NCI-H1105 (cell line): ENCODE measurements at places on chromosomes 2 and 18.
A peak's percentile ranks its signal among the peaks of the same experiment; 100 is the strongest.

GRCh38 chr2:206531996-206532543, 88.7 kb downstream of the ADAM23 start:
- no peak for DNase-seq

GRCh38 chr2:237141571-237142051, 55.9 kb downstream of the COPS8 start:
- DNase-seq, result no peak

- no peak for DNase-seq
Observed at GRCh38 chr18:59144483-59144882, 4.8 kb downstream of the SEC11C start.

DNA sequence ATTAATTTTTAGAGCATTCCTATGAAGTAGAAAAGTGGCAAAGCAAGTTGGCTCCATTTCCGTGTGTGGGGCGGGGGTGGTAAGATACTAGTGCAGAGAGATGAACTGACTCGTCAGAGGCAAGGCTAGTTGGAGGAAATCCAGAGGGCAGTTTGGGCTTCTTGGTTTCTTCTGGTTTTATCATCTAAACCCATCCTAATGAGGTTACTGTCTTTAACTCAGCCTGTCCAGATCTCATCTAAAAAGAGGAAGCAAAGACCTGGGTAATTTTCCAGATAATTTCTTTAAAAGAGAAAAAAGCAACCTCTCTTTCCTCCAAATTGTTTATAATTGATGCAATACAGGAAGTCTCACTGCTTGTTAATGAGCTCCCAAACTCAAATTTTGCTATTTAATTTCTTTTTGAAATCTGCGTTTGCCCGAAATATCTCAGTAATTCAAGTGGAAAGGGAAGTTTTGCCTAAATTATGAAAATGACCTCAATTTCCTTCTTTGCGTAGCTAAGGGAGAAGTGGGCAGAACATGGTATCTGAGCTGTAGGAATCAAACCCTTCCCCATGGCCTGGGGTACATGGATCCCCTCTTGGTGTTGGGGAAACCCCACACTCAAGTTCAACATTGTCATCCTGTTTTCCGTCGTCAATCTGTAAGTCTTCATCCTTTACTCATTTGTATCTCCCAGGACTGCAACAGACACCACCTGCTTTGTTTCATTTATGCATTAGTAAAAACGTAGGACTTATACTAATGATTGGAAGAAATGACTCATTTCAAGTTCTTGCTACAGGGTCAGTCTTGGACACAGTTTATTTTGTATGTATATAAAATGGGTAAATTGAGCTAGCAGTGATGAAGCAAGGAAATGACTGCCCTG, 89.1 kb upstream of the KLF7 start:
- DNase-seq, result no peak

DNA sequence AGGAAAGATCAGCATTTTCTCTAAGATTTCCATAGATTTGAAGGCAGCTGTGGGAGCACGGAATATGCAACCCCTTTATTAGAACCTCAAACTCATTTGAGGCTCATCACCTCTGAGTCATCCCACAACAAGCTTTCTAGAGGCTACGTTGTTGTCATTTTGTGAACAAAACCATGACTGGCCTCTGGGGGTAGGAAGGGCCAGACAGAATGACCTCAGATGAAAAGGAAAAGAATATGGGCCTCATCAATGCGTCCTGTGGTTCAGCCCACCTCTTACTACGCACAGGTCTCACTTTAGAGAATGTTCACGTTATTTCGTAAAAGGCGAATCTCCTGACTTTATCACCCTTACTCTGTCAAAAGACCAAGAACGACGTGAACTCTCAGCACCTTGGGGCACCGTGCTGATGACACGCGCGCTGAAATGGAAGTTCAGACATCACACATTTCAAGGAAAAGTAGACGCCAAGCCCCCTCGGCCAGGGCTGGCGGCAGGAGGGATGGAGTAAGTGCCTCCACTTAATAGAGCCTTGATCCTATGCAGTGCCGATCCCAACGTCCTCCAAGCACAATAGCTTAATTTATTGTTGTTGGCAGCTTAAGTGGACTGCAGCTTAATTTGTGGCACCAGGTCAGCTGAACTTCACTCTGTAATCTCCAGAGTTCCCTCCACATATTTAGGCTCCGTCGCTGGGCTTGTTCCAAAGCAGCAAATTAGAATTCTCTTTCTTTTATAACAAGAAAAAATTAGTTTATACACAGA, 208.3 kb downstream of the EIPR1 start:
- no peak for DNase-seq

- DNase-seq, result no peak
Observed at GRCh38 chr2:169397697-169398096, 35.4 kb upstream of the LRP2 start.

DNA sequence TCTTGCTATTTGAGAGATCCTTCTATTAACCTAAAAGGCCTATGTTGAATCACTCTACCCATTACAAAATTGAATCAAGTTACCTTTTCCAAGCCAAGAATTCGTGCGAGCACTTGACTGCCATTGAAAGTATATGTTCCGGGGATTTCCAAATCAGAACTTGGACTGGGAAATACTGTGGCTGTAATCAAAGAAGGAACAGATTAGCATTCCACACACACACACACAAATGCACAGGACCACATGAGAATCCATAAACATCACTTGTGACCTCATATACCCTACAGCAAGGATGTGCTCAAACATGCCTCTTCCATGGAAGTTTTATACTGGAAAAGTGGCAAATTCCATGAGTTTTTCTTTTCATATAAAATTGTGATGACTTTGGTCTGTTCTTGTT, 86.0 kb downstream of the ABCA12 start:
- no peak for DNase-seq

- peak; percentile 82 for DNase-seq
Observed at GRCh38 chr2:98465456-98466226, 21.0 kb downstream of the INPP4A start.

DNA sequence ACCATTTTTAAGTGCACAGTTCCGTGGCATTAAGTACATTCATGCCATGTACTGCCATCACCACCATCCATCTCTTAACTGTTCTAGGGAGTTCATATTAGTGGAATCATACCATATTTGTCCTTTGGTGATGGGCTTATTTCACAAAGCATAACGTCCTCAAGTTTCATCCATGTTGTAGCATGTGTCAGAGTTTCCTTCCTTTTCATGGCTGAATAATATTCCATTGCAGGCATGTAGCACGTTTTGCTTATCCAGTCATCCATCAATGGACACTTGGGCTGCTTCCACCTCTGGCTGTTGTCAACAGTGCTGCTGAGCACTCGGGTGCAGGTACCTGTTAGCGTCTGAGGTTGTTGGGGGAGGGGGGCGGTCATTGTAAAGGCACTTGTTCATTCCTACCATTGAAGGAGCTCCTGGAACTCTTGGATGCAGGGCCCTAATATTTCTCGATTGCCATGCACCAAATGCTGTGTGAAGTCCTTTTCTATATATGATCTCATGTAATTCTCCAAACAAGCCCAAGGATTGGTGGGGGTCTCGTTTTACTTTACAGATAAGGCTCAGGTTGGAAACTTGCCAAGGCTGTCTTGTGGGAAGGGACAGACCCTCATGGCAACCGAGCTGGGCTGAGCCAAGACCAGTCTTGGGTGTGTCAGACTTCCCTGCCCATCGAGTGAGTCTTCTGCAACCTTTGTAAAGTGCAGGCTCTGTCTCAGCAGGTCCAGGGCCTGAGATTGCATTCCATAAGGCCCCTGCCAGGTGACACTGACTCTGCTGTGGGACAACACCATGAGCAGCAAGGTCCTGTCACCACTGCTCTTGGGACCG, 42.9 kb upstream of the SH3RF3 start:
- DNase-seq, result no peak

GRCh38 chr2:6103949-6104348, 411.8 kb downstream of the SOX11 start:
- DNase-seq, result peak; percentile 11

GRCh38 chr18:63087421-63088230, 231.9 kb downstream of the BCL2 start:
- no peak for DNase-seq

DNA sequence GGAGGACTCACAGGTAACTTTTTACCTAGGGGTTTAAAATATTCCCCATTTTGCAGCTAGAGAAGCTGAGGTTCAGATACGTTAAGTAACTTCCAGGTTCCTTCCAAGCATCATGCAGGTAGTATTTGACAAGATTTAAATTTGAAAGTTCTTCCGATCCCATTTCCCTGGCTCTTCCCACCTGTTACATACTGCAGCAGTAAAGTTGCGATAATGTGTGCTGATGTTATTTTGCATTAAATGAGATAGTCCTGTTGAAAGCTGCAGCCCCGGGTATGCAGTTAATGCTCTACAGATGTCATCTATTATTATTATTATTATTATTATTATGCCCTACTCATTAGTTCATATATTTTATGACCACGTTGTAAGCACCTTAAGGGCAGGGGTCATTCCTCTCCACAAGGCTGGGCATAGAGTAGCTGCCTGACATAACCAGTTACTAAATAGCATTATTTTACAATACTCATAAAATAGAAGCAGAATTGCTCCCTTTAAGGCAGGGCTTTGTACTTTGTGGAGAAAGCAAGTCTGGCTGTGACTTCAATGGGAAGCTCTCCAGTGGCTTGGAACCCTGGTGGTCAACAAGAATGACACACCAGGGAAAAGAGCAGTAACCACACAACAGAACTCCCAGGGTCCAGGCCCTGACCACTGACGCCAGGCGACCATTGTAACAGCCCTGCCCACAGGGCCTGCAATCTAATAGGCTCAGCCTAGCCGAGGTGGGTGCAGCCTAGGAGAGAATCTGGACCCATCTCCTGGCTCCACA, 112.0 kb upstream of the STPG4 start:
- DNase-seq, result no peak

DNA sequence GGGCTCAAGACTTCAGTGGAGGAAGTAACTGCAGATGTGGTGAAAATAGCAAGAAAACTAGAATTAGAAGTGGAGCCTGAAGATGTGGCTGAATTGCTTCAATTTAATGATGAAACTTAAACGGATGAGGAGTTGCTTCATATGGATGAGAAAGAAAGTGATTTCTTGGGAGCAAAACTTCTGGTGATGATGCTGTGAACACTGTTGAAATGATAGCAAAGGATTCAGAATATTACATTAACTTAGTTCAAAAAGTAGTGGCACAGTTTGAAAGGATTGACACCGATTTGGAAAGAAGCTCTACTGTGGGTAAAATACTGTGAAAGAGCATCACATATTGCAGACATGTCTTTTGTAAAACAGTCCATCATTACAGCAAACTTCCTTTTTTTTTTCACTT, 638.0 kb downstream of the NYAP2 start:
- DNase-seq, result no peak

- no peak for DNase-seq
Observed at GRCh38 chr2:174439323-174439722, 43.8 kb downstream of the SCRN3 start.

DNA sequence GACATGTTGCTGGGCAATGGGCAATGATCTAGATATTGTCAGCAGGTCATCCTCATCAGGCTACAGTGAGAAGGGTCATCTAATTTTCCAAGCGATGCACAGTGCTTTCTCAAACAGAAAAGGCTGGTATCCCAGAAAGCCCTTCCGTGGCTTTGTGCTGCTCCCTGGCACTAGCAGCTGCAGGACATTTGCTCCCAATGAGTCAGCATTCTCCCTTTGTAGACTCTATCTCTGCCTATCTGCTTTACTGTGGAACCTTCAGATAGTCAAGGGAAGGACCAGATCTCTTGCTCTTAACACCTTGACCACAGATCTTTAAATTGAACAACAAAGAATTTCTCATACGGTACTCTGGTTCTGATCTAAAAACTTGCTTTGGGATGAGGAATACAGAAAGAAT, 101.4 kb downstream of the CDH2 start:
- DNase-seq, result no peak

DNA sequence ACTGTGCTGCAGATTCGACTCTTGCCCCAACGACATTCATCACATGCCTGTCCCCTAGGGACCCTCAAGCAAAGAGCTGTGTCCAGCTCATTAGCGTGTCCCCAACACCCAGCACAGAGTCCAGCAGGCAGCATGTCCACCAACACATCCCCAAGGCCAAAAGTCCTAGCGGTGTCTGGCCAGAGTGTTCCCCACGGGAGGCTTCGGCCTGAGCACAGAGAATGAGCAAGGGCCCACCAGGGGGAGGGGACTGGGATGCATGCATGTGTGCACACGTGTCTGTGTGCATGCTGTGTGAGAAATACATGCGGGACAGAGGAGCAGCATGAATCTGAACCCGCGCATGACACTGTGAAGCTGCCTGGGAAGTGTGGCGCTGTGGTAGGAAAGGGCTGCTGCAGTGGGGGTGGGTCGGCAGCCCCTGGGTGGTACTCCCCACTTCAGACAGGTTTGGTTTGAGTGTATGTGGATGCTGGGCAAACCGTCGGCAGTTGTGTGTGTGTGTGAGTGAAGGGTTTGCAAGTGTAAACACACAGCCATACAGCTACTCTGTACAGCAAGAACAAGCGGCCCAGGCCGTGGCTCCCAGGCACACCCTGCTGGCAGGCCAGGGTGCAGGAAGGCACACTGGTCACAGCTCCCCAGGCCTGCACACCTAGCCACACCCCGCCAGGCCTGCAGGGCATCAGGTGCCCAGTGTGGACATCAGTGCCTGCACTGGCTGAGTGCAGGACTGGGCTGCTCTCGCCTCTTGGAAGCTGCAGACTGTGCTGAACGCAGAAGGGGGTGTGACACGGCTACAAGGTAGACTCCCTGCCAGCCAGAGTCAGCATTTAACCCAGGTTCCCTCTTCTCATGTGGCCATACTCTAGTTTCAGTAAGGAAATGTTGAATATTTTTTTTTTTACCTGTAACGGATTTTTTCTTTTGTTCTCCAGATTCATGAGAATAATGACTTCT, 19.5 kb upstream of the HES6 start:
- DNase-seq, result no peak

GRCh38 chr2:210172219-210172575, 988 bp upstream of the KANSL1L start:
- DNase-seq, result no peak

GRCh38 chr18:36442717-36443116, 145.2 kb downstream of the FHOD3 start:
- no peak for DNase-seq

- no peak for DNase-seq
Observed at GRCh38 chr18:62323483-62324180, 1.5 kb upstream of the TNFRSF11A start.
